Left kidney (tissue), 8 donors: ENCODE measurements at places on chromosomes 16 and 17. TPM values are rescaled to one million over a fixed set of nuclear protein-coding genes. Genes with fewer than 3 reads are reported as not detected.

The NMT1 gene
- 71.5 TPM for polyA plus RNA-seq

The PRSS27 gene
- polyA plus RNA-seq: 1.3 TPM

The RAP1GAP2 gene
- polyA plus RNA-seq: 23.1 TPM

The IRX5 gene
- polyA plus RNA-seq: 5.2 TPM

- DNase-seq: no peak
These were observed 25.6 kb upstream of the CRHR1 start for GRCh38 chr17:45758544-45758943.

DNA sequence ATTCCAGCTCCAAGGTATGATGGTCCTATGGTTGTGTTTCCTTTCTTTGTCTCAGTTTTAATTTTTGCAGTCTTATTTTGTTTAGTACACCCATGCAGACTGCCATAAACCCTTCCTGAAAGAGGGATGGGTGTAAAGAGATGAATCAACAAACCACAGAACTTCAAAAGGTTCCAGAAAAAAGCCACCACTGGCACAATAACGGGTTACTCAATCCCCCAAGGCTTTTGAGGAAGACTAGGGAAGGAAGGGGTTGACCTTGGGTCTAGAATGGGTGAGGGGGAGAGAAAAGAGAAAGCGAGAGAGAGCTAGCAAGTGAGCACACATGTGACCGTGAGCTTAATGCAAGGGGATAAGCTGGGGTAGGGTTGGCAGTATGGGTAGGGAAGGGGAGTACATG lies 168.1 kb downstream of the XYLT1 start:
- no peak for DNase-seq

- DNase-seq: peak; percentile 81
These were observed 2.8 kb downstream of the GRB7 start for GRCh38 chr17:39740357-39741111.

DNA sequence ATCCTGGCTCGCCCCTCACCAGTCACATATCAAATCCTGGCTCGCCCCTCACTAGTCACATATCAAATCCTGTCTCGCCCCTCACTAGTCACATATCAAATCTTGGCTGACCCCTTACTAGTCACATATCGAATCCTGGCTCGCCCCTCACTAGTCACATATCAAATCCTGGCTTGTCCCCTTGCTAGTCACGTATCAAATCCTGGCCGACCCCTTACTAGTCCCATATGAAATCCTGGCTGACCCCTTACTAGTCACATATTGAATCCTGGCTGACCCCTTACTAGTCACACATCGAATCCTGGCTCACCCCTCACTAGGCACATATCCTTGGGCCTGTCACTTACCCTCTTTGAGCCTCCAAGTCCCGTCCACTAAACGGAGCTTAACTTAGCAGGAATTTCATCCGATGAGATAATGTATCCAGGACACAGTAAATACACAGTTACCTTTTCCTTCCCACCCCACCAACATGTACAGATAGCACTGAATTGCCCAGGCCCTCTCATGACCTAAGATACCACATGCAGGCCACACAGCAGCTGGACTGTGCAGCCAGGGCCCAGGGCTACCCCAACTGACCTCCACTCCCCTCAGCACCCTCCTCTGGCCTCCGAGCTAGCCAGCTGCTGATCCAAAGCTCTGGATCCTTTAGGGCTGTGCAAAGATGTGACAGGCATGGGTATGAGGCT lies 157.8 kb upstream of the RPH3AL start:
- DNase-seq: no peak

GRCh38 chr16:62194828-62195227 lies 158.6 kb upstream of the CDH8 start:
- DNase-seq: no peak

DNA sequence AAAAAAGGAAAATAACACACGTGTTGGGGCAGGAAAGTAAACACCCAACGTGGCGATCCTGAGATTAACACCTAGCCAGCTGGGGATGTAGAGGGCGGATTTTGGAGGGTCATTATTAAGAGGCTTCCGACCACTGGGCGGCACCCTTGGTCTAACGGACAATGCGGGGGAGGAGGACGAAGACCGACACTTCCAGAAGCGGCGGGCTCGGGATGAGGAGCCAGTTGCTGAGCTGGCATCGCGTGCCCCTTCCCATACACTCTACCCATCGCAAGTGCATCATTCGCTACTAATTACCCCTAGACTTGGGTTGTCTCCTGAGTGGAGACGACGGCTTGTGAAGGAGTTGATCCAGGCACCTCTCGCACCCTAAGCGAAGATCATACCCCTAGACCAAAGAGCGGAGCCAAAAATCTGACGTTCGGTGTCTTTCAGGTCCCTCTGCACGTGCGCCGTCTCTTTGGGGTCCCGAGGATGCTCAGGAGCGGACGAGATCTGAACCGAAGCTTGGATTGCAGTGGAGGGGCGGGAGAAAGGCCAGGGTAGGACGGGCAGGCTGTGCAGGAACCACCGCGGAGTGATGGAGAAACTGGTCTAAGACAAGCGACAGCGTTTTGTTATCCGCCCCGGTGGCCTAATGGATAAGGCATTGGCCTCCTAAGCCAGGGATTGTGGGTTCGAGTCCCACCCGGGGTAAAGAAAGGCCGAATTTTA lies 17.6 kb downstream of the ZNF213 start:
- DNase-seq: peak; percentile 87

DNA sequence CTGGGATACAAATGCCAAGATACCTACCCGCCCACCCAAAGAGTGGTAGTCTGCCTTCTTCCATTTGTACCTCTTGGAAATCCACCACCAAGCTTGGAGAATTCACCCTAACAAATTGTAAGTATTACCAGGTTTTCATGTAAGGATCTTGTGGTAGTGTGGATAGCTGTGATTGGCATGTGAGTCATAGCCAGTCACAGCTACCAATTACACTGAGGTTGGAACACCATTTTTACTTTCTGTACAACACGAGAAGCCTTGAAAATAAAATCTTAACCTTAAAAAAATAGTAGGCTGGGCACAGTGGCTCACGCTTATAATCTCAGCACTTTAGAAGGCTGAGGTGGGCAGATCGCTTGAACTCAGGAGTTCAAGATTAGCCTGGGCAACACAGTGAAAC lies 18.5 kb upstream of the SLC35G3 start:
- no peak for DNase-seq

DNA sequence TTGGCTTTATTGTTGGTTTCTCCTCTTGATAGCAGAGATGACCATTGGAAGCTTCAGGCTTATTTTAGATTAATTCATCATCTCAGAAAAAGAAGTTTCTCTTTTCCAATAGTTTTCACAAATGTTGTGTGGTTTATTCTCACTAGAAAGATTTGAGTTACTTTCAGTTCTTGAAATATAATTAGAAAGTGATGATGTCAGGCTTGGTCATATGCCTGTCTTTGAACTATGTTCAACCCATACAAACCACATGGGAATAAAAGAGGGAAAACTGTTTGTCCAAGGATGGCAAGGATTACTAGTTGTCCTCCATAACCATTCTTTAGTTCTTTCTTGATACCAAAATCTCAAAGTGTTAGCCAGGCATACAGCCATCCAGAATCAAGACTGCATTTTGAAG lies 3.7 kb upstream of the HS3ST2 start:
- no peak for DNase-seq

- DNase-seq: no peak
These were observed 61.4 kb upstream of the PLCG2 start for GRCh38 chr16:81717662-81718189.

DNA sequence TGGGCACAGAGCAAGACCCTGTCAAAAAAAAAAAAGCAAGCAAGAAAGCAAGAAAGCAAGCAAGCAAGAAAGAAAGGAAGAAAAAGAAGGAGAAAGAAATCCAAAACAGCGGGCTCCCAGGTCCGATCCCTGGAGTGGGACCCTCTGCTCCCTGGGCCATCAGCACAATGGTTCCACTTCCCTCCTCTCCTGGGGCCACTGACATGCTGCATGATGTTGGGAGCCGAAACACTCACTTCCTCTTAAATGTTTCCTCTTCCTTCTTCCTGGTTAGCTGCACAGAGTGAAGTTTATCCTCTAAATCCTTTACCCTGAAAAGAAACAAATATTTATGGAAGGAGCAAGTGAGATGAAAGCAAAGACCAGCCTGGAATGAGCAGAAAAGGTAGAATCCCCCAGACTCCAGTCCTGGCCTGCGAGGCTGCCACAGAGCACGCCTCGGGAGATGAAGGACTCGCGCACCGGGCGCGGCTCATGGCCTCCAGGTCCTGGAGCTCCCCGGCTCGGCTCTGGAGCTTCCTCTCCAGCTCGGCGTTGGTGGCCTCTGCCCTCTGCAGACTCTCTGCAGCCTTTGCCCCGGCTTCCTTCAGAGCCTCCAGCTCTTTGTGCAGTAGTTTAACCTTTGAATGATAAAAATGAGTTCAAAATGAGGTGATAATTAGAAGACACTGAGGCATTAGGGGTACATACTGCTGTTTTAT lies 19.0 kb downstream of the CCDC57 start:
- no peak for DNase-seq

DNA sequence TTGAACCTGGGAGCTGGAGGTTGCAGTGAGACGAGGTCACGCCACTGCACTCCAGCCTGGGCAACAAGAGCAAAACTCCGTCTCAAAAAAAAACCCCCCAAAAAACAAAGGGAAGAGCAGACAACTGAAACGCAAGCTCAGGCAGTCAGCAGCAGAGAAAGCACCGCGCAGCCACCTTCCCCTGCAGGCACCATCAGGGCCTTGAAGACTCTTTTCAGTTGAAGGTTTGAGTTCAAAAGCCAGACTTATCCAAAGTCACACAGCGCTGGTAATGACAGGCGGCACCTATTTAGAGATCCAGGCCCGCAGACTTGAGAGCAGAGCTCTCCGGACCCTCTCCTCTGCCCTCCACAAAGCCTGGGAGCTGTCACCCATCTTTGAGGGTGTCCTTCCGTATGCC lies 11.1 kb downstream of the ZBTB4 start:
- no peak for DNase-seq

DNA sequence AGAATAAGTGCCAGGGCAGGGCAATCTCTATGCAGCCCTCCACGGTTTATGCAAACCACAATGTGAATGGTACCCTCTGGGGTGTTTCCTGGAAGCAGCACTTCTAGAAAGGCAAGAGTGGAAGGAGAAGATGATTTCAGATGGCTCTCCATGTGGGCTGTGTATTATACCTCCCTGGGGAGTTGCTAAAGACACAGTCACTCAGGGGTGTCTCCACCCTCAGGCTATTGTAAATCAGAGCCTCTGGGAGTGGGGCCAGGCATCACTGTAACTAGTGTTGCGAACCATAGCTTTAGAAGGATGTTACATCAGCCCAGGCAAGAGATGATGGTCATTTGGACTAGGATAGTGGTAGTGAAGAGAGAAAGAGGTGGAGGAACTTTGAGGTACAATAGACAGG lies 83.3 kb upstream of the ZKSCAN2 start:
- DNase-seq: no peak

- DNase-seq: no peak
These were observed 996 bp upstream of the KCNJ12 start for GRCh38 chr17:21375162-21375560.

- no peak for DNase-seq
These were observed 22.0 kb downstream of the CLUH start for GRCh38 chr17:2689411-2690164.

GRCh38 chr17:66950325-66950724 lies 14.2 kb upstream of the CACNG4 start:
- no peak for DNase-seq

DNA sequence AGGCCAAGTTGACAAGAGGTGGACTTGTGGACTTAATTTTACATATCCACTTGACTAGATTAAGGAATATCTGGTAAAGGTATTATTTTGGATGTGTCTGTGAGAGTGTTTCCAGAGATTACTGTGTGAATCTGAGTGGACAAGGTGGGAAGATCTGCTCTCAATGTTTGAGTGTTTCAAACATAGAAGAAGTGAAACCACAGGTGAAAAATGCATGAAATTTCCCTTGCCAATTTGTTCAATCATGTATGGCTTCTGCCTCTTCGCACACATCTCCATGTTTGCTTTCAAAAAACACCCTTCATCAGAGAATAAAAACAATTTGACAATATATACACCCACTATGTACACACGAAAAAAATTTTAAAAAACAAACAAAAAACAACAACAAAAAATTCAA lies 152.7 kb downstream of the SALL1 start:
- no peak for DNase-seq

- DNase-seq: no peak
These were observed 2.6 kb downstream of the CAMKK1 start for GRCh38 chr17:3890082-3890877.

DNA sequence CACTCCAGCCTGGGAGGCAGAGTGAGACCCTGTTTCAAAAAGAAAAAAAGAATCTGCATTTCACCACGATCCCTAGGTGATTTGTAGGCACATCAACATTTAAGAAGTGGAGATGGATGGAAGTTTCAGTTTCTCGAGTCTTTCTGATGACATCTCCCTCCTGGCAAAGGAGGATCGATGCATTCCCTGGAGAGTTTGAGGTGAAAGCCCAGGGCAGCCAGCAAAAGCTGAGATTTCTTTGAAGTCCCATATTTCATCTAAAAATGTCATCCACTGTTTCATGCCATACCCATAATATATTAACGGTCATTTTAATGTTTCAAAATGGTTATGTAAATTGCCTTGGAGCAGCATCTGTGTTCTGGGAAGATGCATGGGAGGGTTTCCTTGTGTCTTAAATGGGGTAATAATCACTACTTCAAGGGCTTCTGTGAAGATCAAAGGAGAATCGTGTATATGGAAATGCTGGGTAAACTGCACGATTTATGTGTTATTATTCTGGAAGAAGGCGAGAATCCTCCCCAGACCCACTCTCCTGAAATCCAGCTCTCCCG lies 63.4 kb downstream of the KATNIP start:
- no peak for DNase-seq

DNA sequence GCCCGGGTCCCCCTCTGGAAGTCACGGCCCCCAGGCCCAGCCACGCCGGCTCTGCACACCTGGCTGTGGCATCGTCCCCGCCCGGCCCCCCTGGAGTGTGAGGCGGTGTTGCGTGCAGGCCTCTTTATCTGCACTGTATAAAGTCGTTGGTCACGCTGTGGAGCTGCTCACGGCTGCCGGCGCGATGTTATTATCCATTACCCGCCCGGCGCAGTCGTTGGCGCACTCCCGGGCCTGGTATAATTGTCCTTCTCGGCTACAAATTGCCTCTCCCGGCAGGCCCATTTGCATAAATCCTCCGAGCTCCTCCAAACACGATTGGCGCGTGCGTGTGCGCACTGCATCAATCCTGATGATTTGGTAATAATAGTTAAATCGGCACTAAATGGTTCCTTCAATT lies 57.8 kb downstream of the BAHCC1 start:
- no peak for DNase-seq

DNA sequence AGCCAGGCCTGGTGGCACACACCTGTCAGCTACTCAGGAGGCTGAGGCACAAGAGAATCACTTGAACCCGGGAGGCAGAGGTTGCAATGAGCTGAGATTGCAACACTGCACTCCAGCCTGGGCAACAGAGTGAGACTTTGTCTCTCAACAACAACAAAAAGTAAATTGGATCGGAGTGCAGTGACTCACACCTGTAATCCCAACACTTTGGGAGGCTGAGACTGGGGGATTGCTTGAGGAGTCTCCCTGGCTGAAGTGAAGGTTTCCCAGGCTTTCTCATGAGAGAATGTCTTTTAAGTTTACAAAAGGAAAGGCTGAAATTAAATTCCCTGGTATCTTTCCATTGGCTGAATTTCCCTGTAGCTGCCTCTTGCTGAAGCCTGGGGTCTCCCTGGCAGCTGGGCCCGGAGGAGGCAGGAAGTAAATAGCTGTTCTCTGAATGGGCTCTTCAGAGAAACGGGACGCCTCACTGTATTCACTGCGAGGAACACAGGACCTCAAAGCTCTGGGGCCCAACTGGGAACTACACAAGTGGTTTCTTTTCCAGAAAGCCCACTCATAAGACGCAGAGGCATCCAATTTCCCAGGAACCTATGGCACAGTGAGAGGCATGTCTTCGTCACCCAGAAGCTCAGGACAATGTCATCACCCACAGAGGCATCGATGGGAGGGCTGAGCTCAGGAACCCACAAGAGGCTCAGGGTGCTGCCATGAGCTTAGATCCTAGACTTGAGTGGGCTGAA lies 77.4 kb upstream of the SMURF2 start:
- no peak for DNase-seq
